Osteocyte (in vitro differentiated cells): ENCODE measurements at places on chromosomes 3 and 15. TPM values are rescaled to one million over a fixed set of nuclear protein-coding genes. Genes with fewer than 3 reads are reported as not detected.

Gene SRGAP3
- total RNA-seq, result 1.5 and 2.6 TPM in 2 replicates

Gene SST
- total RNA-seq, result not detected in 2 replicates

Gene PLSCR5
- total RNA-seq, result not detected in 2 replicates

Gene NTRK3
- total RNA-seq, result not detected in 2 replicates

Gene PLA1A
- total RNA-seq, result 0.86 and 1.4 TPM in 2 replicates

Gene SLC15A2
- 0.40 and 0.50 TPM in 2 replicates for total RNA-seq

Gene ARPP21
- 3.5 and 3.7 TPM in 2 replicates for total RNA-seq

Gene DAPK2
- 17.6 and 17.7 TPM in 2 replicates for total RNA-seq

Gene SLC12A1
- not detected in 2 replicates for total RNA-seq

Gene SI
- not detected in 2 replicates for total RNA-seq

Gene LRRC49
- 8.9 and 12.5 TPM in 2 replicates for total RNA-seq

Gene THPO
- total RNA-seq, result not detected in 2 replicates

Gene TFDP2
- total RNA-seq, result 36.9 and 49.3 TPM in 2 replicates

Gene WDR76
- 6.0 and 7.6 TPM in 2 replicates for total RNA-seq

Gene CAMK2N2
- total RNA-seq, result 1.8 and 2.0 TPM in 2 replicates

Gene MST1R
- 1.1 and 1.8 TPM in 2 replicates for total RNA-seq

Gene STARD5
- total RNA-seq, result 1.3 and 1.7 TPM in 2 replicates

Gene PTPRG
- 48.1 and 51.5 TPM in 2 replicates for total RNA-seq

Gene PFN2
- 429 and 447 TPM in 2 replicates for total RNA-seq

Gene GXYLT2
- total RNA-seq, result 6.5 and 7.8 TPM in 2 replicates

Gene SEC22C
- total RNA-seq, result 56.2 and 58.4 TPM in 2 replicates

Gene EHD4
- total RNA-seq, result 20.9 and 21.7 TPM in 2 replicates
